Activated gamma-delta T cell (primary cell): ENCODE measurements at places on chromosomes 13 and 19.

- no peak for DNase-seq
Observed at GRCh38 chr19:11463391-11463790, 17.5 kb downstream of the ELAVL3 start.

DNA sequence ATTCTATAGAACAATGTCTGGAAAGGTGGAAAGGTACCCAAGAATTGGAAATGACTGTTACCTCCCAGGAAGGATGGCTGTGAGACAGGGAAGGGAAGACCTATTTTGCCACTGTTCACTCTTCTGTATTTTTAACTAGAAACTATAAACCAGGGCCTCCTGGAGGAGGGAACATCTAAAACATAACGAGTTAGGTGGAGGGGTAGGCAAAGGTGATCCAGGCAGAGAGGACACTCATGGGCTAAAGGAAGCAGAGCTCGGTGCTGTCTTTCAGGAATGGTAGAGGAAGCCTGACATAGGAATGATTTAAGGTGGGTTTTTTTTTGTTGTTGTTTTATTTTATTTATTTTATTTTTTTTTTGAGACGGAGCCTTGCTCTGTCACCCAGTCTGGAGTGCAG is 5.8 kb downstream of the EIF3K start:
- DNase-seq = no peak

- no peak for DNase-seq
Observed at GRCh38 chr13:50687545-50687944, 155.9 kb downstream of the DLEU7 start.

DNA sequence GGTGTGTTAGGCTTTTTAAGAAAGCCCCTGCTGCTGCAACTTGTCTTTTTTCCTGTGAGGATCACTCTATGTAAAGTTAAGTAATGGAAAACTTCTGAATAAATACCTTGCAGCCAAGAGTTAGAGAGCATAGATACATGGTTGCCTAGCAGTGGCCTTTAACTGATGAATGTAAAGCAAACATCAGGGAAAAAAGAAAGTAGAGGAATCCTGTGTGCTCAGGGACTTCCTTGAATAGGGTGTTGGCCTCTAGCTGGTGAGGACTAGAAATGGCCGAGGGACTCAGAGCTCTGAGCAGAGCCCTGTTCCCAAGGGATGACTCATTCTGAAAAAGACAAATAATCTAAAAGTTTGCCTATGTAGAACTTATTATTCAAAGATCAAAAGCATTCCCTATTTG is 135.7 kb downstream of the MIPEP start:
- no peak for DNase-seq

GRCh38 chr13:31739226-31739625 is at the start of gene RXFP2:
Gene RXFP2, plus strand, starts transcription at chr13:31739526. Its CDS starts 87 bp downstream, at chr13:31739613.
- no peak for DNase-seq

DNA sequence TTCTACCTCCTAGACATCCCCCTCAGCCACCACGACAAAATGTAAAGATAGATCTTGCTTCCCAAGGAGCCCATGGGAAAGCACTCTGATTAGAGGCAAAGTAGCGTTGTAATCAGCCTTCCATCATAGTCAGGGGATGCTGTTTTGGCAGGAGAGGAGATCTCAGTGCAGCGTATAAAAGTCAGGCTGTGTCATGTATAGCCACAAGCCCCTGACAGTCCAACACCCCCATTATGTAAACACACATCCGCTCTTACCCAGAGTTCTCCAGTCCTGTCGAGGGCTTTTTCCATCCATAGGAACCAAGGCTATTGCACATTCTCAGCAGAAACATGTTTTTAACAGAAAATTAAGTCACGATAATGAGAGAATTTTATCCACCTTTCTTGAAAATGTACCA is 156.3 kb downstream of the CYSLTR2 start:
- DNase-seq = no peak

- DNase-seq = no peak
Observed at GRCh38 chr13:31521435-31521834, 217.9 kb upstream of the RXFP2 start.

DNA sequence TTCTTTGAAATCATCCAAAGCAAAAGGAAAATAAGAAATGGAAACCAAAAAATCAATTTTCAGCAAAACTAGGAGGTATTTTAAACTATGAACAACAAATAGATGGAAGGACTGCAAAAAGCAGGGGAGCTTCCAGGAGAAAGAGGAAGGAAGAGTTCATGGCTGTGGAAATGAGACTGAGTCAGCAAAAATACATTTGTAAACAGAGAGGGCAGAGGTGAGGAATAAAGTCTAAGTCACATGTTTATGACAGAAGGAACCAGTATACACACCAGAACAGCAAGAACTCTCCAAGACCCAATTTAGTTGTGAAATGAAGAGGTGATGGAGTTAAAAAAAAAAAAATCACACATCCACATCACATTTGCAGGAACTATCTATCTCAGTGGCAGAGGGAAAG is 69.6 kb downstream of the RNASEH2B start:
- no peak for DNase-seq

DNA sequence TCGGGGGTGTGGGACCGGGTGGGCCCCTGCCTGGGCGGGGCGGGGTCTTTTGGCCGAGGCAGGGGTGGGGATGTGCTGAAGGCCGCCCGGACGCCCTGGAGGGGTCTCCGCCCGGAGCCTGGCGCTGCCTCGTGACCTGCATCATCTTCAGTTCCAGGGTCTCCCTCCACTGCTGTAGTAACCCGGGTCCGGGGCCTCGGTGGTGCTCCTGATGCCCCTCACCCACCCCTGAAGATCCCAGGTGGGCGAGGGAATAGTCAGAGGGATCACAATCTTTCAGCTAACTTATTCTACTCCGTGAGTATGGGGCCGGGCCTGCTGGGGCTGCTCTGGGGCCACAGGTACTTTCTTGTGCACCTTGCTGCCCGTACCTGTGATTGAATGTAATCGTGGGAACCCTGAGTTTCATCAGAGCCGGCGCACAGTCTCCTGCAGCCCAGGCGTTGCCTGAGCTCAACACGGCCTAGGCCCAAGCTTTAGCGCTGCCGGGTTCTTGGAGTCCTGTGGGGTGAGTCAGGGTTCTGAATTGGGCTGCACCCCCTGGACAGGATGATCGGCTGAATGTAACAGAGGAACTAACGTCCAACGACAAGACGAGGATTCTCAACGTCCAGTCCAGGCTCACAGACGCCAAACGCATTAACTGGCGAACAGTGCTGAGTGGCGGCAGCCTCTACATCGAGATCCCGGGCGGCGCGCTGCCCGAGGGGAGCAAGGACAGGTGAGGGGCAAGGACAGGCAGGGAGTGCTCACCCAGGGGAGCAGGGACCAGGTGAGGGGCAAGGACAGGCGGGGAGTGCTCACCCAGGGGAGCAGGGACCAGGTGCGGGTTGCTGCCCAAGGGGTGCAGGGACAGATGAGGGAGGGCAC is 10.5 kb downstream of the PEAK3 start:
- no peak for DNase-seq

DNA sequence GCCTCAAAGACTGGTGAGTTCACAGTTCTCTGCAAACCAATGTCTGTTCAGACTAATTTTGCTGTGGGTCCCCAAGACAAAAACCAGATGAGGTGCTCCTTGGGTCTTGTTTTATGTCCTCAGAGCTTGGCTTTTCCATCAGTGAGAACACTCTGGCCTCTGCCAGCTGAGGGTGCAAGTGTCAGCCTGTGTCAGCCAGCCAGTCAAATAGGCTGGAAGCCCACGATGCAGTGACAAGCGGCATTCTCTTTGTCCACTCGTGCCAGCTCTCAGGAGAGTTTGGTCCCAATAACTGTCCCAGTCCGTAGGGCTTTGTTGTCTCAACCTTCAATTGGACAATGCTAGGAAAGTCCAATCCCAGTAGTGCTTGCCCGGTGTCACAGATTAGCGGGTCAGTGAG is 9.4 kb upstream of the AKT2 start:
- no peak for DNase-seq

DNA sequence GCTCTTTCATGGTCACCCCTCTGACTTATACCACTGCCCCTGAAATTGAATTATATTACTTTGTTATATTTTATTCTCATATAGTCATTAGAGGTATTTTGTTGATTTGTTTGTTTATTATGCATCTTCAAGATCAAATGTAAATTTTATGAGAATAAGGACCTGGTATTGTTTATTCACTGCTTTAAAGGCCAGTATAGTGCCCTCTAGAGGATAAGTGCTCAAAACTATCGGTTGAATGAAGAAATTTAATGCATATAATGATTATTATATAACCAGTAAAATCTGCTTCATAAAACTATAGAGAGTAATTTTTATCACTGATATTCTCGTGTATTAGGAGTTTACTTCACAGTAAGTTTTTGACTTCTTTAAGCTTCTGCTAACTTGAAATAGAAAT is 1401.9 kb downstream of the SLITRK1 start:
- no peak for DNase-seq

DNA sequence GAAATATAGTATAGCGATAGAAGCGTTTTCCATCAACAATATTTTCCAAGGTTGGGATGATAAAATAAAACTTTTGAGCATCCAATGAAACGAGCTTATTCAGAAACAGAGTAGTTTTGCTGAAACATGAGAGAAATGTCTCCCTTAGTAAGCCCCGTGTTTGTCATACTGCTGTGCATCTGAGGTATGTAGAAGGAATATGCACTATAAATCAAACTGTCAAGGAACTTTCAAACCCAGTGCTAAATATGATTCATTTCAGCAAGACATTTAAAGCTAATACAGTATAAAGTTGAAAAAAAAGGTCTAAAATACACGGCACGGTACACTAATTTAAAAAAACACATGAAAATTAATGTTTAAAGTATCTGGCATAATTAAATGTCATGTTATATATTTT is 546.2 kb downstream of the SLITRK5 start:
- DNase-seq = no peak

DNA sequence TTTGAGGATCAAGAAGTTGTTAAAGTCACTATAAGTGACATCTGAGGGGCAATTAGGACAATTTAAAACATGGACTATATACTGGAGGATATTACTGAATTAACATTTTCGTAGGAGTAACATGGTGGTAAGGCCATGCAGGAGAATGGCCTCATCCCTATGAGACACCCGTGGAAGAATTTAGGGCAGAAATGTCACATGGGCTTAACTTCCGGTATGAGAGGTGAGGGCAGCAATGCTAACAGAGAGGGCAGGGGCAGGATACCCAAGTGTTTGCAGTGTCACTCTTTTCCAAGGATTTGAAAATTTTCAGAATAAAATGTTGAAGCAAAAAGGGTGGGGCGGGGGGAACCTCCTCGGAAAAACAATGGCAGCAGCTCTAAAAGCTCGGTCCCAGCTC is 23.6 kb downstream of the RANBP3 start:
- DNase-seq = no peak

- DNase-seq = no peak
Observed at GRCh38 chr19:51531349-51532315, at the start of gene SIGLEC6. Gene SIGLEC6, minus strand, starts transcription at chr19:51531670. Its CDS starts 22 bp downstream, at chr19:51531648.

DNA sequence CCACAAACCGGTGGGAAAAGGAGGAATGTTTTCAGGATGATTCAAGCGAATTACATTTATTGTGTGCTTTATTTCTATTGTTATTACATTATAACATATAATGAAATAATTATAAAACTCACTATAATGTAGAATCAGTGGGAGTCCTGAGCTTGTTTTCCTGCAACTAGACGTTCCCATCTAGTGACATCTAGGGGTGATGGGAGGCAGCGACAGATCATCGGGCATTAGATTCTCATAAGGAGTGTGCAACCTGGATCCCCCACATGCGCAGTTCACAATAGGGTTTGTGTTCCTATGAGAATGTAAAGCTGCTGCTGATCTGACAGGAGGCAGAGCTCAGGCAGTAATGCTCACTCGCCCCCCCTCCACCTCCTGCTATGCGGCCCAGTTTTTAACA is 54.5 kb downstream of the SPTBN4 start:
- DNase-seq = no peak

- no peak for DNase-seq
Observed at GRCh38 chr19:53608381-53608780, 23.4 kb upstream of the DPRX start.

- no peak for DNase-seq
Observed at GRCh38 chr19:34409189-34410164, 5.3 kb downstream of the PDCD2L start.

DNA sequence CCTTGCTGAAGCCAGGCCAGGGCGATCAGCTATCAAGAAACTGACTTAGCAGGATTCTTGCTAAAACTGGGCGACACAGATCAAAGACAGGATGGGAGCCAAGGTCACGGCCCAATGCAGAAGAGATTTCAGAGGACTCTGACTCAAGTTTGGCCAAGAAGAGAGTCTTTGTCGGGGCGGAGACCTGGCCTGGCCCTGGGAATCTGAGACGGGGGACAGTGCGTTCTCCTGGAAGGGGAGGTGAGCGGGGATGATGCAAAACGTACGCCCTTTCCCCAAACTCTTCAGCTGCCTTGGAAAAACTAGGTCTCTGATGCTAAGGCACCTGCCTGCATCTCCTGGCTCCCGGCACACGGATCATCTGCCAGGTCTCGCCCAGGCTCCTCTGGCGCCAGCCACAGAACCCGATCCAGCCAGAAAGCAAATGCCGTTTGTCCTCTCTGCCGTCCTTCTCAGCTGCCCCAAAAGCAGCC is 9.8 kb downstream of the MVB12A start:
- no peak for DNase-seq

DNA sequence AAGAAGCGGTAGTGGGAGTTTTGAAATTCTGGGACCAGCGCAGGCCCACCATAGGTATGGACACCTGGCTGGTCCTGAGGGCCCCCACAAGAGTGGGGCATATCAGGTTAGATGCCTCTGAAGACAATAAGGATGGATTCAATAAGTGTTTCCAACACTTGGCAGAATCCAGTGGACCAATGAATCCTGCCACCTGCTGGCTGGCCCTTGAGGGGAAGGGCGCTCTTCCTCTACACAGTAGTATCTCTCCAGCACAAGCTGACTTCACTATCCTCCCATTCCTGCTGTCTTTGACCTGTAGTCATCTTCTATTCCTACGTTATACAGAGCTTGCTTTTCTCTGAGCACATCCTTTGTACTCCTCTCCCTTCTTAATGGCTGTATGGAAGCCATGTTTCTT is 199.7 kb upstream of the TSHZ3 start:
- no peak for DNase-seq

DNA sequence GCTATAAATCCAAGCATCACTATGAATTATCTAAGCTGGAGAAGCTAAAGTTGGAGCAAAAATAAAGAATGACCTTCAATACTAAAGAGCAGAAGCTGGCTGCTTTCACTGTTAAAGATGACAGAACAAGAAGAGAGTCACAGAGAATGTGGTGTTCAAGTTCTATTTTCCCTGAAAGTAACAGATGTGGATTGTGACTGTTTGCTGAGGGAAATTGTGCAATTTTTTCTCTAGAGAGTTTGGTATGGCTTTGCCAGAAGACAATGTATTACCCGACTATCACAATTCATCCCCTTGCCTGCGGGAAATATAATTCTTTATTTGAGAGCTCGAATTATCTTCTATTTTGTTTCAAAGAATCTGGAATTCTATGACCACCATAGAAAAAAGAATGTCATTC is 83.1 kb downstream of the TNFSF13B start:
- no peak for DNase-seq

DNA sequence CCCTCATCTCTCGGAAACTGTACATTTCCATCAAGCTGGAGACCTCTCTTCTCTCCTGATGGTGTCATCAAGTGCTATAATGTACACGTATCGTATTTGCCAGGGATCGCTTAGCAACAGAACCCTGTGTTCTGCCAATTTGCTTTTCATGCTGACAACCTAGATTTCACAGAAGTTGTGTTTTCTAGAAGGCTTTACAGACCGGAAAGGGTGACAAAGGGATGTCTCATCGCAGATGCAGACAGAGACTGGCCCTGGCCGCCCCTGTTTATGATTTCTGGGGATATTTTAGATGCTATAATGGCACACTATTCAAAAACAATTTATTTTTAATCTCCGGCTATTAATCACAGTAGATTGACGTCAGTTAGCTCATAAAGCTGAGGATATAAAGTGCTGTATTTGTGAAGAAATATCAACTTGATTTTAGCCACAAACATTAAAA is 291.4 kb downstream of the IRS2 start:
- DNase-seq = no peak

GRCh38 chr19:51607920-51608562 is 22.2 kb downstream of the SIGLEC5 start:
- no peak for DNase-seq
